Fibroblast of skin of back (primary cell): ENCODE measurements at places on chromosomes 5 and 9.

DNA sequence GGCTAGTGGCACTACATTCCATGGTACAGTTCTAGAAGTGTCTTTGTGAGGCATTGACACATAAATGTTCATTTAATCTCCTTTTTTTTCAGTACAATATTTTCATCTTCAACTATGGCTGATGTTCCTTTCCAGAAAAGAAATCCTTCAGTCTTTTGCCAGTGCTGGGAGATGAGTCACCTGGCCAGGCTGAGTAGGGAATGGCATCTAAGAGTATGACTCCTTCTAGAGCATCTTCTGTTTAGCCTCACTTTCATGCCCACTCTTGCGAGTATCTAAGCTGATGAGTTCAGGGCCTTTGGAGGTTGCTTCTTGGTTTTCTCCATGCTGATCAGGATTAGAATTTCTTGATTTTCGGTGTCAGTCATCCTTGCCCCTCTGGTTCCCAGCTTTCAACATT, 124.4 kb downstream of the SLC28A3 start:
- peak; percentile 20 for DNase-seq

- no peak for DNase-seq
These were observed 171.6 kb upstream of the GPR151 start for GRCh38 chr5:146687630-146688029.

DNA sequence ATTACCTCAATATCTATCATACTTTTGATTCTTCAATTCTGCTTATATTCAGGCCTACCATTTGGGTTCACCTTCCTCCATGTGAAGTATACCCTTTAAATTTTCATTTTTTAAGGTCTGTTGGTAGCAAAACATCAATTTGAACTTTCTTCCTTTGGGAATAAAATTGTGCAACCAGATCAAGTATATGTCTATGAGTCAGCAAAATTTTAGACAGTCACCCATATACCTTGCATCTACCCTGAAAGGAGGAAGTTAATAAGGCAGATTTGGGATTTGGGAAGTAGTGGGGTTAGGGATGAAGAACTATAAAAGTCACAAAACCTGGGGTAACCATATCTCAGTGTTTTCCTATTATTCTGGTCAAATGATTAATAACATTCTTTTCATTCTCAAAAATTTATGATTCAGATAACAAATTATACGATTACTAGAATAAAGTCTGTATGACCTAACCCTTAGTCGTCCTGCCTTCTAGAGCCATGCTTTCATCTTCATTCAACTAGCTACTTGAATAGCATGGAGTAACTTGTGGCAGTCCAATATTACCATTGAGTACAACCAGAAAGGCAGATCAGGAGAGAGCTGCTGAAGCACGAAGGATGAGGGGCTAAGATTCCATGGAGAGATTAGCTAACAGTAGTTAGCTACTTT, 2.8 kb upstream of the IL33 start:
- DNase-seq = no peak

DNA sequence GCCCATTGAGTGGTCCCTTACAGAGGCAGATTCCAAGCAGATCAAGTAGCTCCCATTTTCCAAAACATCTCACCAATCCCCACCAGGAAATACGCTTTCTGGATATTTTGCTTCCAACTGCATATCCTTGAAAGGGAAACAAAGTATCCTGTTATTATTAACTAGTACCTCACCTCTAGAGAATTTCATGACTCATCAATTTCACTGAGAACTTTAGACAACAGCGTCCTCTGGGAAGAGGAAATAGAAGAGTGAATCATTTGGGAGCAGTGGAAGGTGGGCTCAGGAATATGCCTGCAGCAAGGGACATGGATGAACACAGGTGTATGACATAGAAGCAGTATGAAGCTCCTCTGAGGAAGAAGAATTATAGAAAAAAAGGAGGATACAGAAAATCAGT, 186.7 kb downstream of the MARCHF11 start:
- DNase-seq = peak; percentile 80

GRCh38 chr9:127308652-127309434, 44.3 kb downstream of the GARNL3 start:
- no peak for DNase-seq

- DNase-seq = peak; percentile 60
These were observed 22.2 kb downstream of the TNFSF8 start for GRCh38 chr9:114908104-114908622.

DNA sequence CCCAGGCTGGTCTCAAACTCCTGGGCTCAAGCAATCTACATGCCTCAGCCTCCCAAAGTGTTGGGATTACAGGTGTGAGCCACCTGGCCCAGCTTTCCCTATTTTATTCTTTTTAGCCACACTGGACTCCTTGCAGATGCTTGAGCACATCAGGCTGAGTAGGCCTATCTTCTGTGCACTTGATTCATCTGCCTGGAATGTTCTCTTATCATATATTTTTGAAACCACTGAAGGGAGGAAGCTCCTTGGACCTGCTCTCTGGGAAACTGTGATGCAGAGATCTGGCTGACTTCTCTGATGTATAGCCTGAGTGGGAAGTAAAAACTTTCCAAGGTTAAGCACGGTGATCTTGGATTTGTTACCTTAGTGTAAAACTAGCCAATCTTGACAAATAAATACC, 6.5 kb upstream of the MAT2B start:
- DNase-seq = peak; percentile 70
